ENCODE measurements at places on chromosomes 13 and 19.

GRCh38 chr13:44842158-44842557 is 147.1 kb downstream of the NUFIP1 start:
- no peak for DNase-seq

DNA sequence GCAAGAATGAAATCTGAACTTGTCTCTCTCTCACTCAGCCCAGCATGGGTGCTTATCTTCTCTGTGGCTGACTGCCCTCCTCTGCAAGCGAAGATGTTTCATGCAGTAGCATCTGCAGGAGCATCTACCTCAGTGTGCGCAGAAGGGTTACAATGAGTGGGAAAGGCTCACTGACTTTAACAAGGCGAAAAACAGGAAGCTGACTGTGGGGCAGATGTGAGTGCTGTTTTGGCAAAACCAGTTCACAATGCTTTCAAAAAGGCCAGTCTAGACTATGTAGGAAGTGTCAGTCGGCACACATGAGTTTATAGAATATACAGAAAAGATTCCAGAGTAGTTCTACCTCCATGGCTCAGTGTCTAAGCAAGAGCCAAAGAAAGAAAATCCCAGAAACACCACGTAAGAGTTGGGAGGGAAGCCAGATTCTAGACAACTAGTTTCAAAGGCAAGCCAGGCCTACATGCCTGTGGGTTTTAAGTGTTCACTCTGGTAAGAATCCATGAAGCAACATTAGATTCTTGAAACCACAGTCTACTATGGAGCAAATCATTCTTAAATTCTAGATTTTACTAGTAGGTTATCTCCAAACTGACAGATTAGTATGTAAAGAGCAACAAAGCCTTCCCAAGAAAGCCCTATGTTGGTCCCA is 124.5 kb downstream of the ABCC4 start:
- peak; percentile 34 for DNase-seq

GRCh38 chr13:58142952-58143351 is 511.4 kb downstream of the PCDH17 start:
- no peak for DNase-seq

DNA sequence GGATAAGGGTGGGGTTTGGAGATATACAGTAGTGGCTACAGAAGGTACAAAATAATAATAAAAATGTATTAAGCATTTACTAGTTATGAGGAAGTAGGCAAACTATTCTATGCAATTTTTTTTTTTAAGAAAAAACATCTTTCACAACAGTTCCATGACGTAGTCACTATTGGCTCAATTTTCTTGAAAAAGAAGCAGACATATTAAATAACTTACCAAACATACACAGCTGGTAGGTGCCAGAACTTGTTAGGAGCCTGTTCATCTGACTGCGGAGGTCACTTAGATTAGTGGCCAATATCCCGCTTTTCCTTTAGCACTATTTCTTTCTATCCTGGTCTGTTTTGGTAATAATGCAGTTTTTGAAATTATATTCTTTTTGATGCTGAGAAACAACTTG is 593.5 kb downstream of the KCTD12 start:
- DNase-seq: no peak

- no peak for DNase-seq
Observed at GRCh38 chr13:29640665-29641064, 45.2 kb upstream of the SLC7A1 start.

GRCh38 chr13:31982540-31982939 is 49.0 kb upstream of the FRY start:
- no peak for DNase-seq

- DNase-seq: no peak
Observed at GRCh38 chr13:84574851-84575250, 692.6 kb upstream of the SLITRK1 start.

DNA sequence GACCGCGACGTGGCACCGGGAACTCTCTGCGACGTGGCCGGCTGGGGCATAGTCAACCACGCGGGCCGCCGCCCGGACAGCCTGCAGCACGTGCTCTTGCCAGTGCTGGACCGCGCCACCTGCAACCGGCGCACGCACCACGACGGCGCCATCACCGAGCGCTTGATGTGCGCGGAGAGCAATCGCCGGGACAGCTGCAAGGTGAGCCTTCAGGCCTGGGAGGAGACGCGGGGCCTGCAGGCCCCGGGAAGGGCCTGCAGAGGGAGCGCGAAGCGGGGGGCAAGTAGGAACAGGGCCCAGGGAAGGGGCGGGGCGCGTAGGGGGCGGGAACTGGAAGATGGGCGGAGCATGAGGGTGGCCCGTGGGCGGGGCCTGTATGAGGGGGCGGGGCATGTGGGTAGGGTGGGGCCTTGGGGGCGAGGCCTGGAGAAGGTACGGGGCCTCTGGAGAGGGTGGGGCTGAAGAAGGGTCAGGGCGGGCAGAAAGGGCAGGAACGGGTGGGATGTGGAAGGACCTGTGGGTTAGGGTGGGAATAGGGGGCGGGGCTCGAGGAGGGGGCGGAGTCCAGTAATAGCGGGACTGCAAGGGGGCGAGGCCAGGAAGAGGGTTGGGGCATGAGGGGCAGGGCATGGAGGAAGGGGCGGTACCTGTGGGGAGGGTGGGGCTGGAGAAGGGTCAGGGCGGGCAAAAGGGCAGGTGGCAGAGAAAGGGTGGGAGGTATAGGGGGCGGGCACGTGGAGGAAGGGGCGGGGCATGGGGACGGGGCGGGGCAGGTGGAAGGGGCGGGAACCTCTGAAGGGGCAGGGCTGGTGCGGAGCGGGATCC is 2.5 kb downstream of the CFD start:
- peak; percentile 78 for DNase-seq

- DNase-seq: no peak
Observed at GRCh38 chr19:41617941-41618730, 8.7 kb downstream of the CEACAM4 start.
